Stimulated activated CD4-positive, alpha-beta T cell treated with anti-CD3 and anti-CD28 coated beads, Interleukin-4, amount 100 ng/mL, for 4 hours (primary cell): ENCODE measurements at places on chromosomes 3 and 15.
A peak's percentile ranks its signal among the peaks of the same experiment; 100 is the strongest.

DNA sequence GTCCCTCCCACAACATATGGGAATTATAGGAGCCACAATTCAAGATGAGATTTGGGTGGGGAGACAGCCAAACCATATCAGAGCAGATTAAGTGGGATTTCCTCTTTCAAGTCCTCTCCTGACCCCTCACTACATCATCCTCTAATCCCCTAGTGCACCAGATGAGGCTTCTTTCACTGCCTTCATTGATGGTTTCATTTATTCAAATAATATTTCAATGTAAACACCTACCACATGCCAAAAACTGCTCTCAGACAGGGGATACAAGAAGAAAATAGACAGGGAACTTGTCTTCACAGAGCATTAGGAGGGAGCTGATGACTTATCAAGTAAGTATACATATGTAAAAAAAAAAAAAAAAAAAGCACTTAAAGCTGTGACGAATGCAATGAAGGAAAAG lies 180.2 kb downstream of the NTRK3 start:
- DNase-seq, result no peak

DNA sequence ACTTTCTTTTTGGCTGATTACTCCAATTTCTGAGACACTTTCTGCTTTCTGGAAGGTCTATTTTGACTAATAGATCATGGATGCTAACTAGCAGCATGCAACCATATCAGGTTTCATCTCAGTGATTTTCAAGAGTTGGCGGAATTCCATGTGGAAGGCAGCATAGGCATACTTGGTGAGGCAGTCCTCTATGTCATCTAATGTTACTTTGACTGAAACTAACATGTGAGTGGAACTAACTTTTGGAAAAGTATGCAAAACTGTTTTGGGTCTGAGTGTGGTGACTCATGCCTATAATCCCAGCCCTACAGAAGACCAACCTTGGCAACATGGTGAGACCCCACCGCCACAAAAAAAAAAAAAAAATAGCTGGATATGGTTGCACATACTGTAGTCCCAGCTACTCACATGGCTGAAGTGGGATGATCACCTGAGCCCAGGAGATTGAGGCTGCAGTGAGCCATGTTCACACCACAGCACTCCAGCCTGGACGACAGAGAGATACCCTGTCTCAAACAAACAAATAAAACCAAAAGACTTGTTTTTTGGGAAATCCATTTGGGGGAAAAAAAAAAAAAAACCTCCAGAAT lies 1033.7 kb downstream of the ROBO1 start:
- no peak for DNase-seq

DNA sequence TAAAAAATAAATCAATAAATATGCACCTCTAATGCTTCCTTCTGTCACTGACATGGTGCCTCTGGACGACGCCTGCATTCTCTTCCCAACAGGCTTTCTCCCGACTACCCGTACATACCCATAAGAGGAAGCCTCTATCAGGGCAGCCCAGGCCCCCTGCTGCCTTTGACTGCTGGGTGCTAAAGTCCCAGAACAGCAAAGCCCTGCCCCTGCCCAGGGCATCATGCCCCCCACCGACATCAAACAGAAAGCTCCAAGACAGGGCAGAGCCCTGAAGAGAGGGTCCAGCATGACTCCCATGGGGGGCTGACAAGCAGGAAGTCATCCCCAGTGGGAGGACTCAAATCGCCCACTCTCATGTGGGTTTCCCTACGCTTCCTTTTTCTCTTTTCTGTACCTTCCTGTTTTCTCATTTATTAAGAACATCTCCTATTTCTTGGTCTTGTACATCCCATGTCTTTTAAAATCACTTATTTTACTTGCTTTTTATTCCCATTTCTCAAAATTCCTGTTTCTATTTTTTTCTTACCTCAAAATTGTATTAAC lies 23.4 kb downstream of the XPC start:
- no peak for DNase-seq

DNA sequence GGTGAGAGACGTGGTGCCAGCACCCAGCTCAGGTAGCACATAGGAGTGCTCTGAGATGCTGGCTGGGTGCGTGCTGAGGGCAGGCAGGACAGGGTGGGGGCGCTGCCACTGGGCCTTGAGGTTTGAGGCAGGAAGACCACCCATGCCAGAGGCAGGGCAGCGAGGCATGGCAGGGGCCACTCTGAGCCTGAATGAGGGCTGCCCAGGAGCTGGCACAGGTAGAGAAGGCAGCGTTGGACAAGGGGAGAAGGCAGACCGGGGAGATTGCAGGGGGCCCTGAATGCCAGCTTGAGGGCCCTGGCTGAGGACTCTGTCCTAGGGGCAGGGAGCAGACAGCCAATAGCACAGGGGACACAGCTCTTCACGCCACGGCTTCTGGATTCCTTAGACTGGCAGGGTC lies 50.2 kb downstream of the ADAMTS7 start:
- DNase-seq, result no peak

- no peak for DNase-seq
Measured at GRCh38 chr15:90232941-90233386, 777 bp downstream of the CIB1 start.

- no peak for DNase-seq
Measured at GRCh38 chr3:22893644-22894325, 309.3 kb upstream of the UBE2E2 start.

GRCh38 chr3:159418571-159419526 lies 569.8 kb upstream of the IL12A start:
- no peak for DNase-seq

GRCh38 chr3:58307639-58308215 lies 1.4 kb downstream of the HTD2 start:
- DNase-seq, result peak; percentile 24

GRCh38 chr15:67196672-67197363 lies 57.6 kb downstream of the AAGAB start:
- DNase-seq, result no peak

- DNase-seq, result no peak
Measured at GRCh38 chr3:12461097-12461649, 23.1 kb upstream of the TSEN2 start.

- no peak for DNase-seq
Measured at GRCh38 chr3:69488026-69488425, 102.1 kb upstream of the FRMD4B start.

- DNase-seq, result no peak
Measured at GRCh38 chr3:142105991-142106390, 43.4 kb downstream of the TFDP2 start.

- no peak for DNase-seq
Measured at GRCh38 chr3:106108925-106109324, 240.1 kb upstream of the CBLB start.

DNA sequence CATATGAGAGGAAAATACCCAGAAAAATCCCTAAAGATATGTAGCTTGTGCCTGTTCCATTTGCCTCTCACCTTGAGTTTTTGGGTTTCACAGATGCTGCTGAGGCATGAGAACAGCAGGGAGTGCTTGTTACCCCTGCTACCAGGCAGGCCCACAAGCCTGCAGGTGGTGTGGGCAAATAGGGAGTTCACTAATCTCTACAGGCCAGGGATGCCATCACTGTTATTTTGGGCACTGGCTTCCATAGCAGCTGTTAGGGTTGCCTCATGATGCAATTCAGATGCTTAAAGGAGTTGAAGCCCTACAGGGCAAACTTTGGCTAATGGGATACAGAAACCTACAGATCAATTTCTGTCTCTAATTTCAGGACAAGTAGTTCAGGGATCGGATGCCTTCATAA lies 873.5 kb downstream of the OTOL1 start:
- no peak for DNase-seq

GRCh38 chr3:111246967-111247760 lies 175.5 kb downstream of the NECTIN3 start:
- DNase-seq, result no peak

GRCh38 chr3:52534281-52535183 lies 875 bp upstream of the NT5DC2 start:
- DNase-seq, result no peak

- no peak for DNase-seq
Measured at GRCh38 chr3:181604267-181604666, 107.5 kb upstream of the SOX2 start.

DNA sequence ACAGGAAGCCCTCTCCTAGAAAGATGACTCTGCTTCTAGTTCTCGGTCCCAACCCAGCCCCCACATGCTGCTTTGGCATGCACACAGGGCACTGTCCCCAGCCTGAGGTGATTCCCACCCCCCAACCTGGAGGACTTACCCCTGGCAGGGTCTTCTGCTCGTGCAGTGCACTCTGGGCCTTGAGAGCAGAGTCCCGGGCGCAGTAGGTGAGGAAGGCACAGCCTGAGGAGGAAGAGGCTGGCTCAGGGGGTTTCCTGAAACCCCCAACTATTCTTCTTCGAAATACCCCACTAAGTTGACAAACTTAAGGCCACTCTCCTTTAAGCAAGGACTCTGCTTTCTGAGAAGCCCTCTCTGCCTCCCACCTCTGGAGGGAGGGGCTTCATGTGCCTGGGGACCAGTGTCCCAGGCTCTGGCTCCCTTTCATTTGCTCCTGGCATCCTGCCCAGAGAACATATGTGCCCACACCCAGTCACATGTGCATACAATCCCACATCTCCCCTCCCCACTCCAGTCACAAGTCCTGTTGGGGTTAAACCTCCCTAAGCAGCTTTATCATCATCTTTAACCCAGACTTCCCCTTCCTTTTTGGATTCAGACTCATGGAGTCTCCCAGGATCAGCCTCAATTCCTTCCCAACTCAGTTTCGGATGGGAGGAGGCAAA lies 4.1 kb downstream of the CELF6 start:
- DNase-seq, result no peak

- DNase-seq, result no peak
Measured at GRCh38 chr3:97952280-97952679, 20.0 kb downstream of the RIOX2 start.

DNA sequence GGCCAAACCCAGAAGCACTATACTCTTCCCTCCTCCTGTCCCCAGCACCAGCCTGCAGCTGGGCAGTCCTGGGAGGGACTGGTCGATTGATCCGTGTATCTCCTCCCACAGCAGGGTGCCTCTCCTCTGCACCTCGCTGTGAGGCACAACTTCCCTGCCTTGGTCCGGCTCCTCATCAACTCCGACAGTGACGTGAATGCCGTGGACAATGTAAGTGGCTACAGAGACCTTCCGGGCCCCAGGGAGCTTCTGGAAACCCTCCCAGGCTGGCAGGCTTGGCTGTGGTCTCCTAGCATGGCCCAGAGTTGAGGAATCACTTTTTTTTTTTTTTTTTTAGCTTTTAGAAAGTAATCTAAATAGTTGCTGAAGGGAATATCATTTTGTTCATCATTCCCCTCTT lies 30.7 kb downstream of the ANKDD1A start:
- no peak for DNase-seq

DNA sequence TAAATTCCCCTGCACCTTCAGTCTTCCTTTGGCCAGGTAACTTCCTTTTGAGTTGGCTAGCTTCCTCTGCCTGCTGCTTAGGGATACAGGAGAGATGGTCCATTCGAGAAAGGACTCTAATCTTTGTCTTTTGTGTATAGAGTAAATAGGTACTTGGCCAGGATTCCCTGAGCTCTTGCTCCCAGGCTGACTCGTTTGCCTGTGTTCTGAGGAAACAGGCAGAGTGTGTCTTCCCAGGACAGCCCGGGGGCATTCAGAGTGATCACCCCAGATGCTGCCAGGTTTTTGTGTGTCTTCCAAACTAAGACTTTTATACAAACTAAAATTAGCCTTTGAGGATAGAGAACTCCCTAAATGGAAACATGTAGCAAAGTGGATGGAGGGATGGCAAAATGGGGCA lies 39.5 kb downstream of the TMEM108 start:
- DNase-seq, result no peak

DNA sequence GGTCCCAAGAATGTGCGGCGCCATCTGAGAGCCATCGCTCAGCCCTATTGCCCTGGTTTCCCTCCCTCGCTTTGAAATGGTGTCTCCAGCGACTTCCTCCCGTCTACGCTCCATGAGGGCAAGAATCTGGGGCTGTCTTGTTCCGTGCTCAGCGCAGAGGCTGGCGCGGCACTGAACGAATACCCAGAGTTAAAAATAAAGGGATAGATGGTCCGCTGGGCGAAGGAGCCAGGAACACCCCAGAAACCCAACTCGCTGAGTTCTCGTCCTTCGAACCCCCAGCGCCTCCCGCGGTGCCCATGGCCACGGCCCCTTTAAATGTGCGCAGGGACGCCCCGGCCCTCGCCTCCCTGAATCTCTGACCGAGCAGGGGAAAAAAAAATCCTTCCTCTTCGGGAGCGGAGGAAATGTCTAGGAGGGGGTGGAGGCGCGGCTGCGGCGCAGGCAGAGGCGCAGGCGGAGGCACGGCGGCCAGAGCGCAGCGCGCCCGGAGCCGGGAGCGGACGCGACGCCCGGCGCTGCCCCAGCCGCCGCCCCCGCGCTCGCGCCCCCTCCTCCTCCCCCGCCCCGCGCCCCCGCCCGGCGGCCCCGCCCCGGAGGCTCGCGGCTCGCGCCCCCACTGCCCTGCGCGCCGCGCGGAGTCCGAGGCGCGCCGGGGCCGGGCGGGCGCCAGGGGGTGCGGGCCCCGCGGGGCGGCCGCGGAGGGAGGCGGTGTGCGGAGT lies 8.5 kb upstream of the FGD5 start:
- DNase-seq, result no peak

DNA sequence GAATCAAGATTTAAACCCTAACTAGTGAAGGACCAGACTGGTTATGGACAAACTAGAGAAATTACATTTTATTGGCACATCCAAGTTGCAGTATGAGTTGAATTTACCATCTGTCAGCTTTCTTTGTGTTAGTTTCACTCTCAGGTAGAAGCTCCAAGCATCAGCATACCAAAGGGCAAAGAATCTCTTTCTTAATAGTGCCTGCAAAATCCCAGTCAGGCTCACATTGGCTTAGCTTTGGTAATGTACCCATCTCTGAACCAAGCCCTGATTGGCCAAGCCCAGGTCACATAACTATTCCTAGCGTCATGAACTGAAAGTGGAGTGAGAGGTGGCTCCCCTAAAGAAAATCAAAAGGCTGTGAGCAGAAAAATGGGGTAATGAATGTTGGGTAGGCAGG lies 66.9 kb downstream of the CCNL1 start:
- DNase-seq, result no peak

DNA sequence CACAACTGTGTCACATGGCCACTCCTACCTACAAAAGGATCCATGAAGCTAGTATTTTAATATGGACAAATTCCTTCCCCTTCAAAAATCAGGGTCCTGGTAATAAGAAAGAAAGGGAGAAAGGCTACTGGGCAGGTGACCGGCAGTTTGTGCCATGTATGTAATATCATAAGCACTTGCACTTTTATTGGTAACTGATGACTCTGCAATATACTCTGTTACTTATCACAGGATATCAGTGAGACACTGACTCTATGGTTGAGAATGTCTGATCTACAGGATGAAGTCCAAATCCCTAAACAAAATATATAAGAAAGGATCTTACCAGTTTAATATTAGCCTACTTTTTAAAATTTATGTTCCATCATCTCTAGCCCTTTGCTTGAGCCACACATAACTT lies 315.2 kb downstream of the AGBL1 start:
- DNase-seq, result no peak

GRCh38 chr15:70351941-70352774 lies 254.4 kb upstream of the TLE3 start:
- no peak for DNase-seq

- no peak for DNase-seq
Measured at GRCh38 chr3:129046037-129046731, 14.4 kb upstream of the GP9 start.

DNA sequence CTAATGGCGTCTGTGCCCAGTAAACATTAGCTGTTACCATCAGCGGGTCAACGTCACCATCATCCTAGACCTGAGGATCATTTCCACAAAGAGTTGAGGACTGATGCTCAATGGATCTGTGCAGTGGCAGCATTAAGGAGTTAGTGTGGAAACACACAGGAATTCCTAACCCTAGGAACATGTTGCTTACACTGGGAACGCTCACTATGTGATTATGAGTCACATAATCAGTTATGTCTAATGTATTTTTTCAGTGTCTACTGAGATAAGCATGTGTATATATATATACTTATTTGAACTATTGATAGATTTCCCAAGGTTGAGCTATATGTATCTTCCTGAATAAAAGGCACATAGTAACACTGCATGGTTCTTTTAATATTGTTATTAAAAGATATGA lies 19.0 kb downstream of the ARNT2 start:
- no peak for DNase-seq
